Germinal center (tissue), 1 donor: ENCODE measurements at places on chromosomes 4 and X.
A peak's percentile ranks its signal among the peaks of the same experiment; 100 is the strongest.

- no peak for DNase-seq
These were observed 538.6 kb downstream of the ANKRD50 start for GRCh38 chr4:124173912-124174311.

DNA sequence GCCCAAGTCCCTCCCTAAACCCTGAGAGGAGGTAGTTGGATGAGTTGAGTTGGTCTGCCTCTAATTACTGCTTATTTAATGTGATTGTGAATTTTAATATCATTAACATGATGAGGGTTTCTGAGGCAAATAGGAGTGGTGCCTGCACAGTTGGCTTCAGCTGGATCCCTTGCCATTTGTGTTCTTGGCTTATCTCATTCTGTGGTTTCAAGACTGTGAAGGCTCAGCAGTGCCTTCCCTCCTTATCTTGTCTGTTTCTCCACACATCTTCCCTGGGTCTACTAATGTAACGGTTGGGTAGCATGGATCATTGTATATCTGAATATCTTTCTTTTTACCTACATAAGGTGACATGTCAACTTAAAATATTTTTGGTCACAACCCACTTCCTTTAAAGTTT is 1.6 kb upstream of the SLC10A4 start:
- no peak for DNase-seq

GRCh38 chr4:26337612-26338011 is 16.8 kb downstream of the RBPJ start:
- DNase-seq: no peak

- no peak for DNase-seq
These were observed 29.1 kb upstream of the DKK2 start for GRCh38 chr4:107065201-107065600.

GRCh38 chr4:53775381-53775780 is 184.1 kb upstream of the LNX1 start:
- DNase-seq: no peak

GRCh38 chrX:1853447-1853846 is 238.6 kb downstream of the ASMT start:
- no peak for DNase-seq

DNA sequence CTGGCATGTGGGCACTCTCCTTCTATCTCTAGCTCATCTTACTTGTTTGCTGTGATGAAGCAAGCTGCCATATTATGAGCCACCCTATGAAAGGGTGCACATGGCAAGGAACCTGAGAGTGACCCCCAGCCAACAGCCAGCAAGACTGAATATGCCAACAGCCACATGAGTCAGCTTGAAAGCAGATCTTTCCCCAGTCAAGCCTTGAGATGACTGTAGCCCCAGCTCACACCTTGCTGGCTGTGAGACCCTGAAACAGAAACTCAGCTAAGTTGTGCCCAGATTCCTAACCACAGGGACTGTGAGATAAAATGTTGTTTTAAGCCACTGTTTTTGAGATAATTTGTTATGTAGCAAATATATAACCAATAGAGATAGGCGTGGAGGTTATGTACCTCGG is 36.2 kb downstream of the KDM5C start:
- no peak for DNase-seq

- no peak for DNase-seq
These were observed 2017.6 kb upstream of the IGFBP7 start for GRCh38 chr4:59127743-59128142.

GRCh38 chr4:6776920-6777635 is 5.4 kb upstream of the KIAA0232 start:
- no peak for DNase-seq

DNA sequence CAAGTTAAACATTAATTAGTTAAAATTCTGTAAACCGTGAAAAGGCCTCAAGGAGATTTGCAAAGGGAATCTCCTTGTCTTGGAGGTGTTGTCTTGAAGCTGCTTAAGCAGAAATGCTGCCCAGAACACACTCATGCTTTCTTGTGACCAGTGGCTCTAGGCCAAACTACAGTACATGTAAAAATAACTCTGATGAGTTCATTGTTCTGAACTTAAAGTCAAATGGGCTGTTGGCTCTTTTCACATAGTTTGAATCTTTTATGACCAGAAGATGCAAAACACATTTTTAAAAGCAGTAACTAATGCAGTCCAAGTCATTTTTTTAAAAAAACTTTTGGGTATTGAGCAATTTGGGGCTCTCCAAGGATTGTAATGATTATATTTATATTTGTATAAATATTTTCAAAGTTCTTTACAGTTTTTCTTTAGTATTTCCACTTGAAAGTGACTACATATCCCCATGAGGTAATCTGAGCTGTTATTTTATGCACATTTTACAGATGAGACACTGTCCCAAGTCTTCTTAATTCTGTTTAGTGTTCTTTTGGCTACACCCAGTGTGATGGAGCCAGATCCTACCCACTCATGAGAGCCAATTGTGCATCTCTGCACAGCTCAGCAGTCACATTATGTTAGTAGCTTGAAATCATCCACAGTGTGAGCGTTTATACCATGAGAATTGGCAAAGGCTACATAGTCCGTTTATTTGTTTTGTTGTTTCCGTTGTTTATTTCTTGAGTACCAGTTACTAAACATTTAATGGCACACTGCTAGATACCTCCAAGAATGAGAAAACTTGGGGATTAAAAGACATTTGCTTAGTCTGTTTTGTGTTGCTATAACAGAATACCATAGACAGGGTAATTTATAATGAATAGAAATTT is 112.8 kb upstream of the ATXN3L start:
- DNase-seq: no peak

DNA sequence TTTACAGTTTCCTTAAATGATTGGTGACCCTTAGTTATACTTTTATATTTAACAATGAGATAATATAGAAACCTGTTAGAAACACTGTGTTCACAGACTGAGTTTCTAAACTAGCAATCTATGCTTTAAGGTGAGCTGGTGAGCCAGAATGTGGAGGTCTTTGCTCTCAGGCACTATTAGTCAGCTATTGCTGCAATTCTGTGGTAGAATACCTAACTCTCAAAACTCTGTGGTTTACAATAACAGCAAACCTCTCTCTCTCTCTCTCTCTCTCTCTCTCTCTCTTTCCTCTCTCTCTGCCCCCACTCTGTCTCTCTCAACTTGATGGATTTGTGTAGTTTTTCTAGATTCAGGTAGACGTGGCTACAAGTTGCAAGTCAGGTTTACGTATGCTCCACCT is 17.6 kb upstream of the LCORL start:
- DNase-seq: no peak

DNA sequence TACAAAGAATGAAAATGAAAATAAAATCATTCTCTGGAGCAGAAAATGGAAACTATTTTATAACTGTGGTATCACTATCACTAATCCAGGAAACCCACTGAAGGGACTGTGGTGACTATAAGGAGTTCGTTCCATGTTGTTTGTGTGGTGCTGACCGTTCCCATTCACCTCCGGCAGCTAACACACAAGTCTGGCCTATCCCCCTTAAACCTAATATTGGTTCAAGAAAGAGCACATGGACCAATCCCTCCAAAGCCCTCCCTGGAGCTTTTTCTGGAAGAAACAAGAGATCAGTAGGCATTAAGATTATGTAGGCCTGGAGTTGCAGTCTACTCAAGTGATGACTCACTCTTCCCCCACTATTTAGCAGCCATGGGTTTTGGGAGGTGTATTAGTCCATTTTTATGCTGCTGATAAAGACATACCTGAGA is 25.9 kb upstream of the FAM241A start:
- DNase-seq: peak; percentile 7

- no peak for DNase-seq
These were observed 14.7 kb upstream of the RBMXL3 start for GRCh38 chrX:115174548-115174947.

DNA sequence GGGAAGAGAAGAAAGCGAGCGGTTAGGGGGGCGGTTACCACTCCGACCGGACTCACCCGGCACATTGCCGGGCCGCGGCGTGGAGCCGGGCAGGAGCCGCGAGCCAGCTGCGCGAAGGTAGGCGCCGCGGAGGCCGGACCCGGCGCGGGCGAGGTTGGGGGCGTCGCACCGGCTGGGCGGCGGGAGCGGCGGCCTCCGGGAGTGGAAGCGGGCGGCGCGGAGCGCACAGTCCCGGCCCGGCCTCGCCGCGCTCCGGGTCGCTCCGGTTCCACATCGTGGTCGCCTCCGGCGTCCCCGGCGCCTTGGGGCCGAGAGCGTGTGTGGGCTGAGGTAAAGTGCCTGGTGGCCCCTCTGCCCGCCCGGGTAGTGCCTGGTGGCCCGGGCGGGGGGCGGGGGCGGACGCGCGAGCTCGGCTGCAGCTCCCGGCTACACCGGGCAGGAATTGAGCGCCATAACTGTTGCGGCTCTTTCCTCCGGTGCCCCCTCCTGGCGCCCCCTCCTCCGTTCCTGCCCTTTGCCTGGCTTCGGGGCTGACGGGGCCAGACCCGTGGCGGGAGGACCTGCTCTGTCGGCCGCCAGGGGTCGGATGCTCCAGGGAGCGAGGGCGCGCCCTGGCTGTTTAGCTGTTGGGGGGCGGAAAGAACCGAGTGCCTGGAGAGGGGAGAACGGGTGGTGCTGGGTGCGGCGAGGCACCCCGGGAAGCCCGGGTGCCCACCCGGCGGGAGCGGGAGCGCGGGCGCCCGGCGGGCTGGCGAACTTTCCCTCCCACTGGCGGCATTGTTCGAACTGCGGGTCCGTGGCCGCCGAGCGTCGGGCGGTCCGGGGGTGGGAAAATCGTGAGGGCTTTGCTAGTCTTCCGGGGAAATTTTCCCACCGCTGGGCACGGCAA is 626 bp downstream of the JADE3 start:
- DNase-seq: peak; percentile 58

DNA sequence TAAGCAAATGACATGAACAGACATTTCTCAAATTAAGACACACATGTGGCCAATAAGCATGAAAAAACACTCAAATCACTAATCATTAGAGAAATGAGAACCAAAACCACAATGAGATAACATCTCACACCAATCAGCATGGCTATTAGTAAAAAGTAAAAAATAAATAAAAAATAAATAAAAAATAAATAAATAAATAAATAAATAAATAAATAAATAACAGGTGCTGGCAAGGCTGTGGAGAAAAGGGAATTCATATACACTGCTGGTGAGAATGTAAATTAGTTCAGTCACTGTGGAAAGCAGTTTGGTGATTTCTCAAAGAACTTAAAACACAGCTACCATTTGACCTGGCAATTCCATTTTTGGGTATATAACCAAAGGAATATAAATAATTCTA is 167.1 kb upstream of the CNKSR2 start:
- no peak for DNase-seq

DNA sequence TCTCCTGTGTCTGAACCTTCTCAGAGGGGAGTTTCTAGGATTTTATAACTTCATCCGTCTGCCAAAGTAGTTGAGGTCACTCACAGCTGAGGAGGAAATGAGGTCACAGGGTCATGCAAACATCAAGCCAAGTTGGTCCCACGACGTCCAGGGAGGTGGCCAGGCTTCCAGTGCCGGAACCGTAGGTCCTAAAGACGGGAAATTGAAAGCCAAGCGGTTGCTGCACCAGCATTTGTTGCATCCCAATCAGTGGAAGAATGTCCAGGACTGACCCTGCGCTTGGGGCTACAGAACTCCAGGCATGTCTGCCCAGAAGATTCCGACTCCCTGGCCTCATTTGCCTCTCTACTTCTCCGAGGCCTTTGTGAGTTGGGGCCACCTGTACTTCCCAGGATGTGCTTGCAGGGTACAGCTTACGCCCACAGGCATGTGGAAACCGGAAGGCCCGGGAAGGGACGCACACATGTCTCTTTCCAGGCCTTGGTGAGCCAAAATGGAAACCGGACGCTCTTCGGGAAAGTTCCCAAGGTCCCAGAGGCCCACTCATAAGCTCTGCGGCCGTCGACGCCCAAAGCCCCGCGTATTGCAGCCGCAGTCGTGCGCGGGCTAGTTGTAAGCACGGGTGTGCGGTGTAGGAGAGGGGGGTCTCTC is 9.3 kb downstream of the PRDM8 start:
- no peak for DNase-seq

GRCh38 chr4:161992317-161992716 is 171.5 kb downstream of the FSTL5 start:
- DNase-seq: no peak

DNA sequence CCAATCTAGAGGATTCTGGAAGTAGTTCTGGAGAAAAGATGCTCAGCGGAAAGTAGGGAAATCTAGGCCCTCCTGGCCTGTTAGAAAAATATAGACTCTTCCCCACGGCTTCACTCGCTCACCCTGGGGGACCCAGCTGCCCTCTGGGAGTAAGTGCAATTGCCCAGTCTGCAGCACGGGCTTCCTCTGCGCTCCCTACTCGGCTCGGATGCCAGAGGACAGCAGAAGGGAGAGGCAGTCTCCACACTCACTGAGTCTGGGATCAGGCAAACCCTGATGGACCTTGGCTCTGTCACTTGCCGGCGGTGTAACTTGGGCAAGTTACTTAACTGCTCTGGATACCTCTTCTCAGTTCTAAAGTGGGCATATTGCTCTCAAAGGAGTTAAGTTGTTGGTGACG is 2.1 kb downstream of the SHISA3 start:
- no peak for DNase-seq

DNA sequence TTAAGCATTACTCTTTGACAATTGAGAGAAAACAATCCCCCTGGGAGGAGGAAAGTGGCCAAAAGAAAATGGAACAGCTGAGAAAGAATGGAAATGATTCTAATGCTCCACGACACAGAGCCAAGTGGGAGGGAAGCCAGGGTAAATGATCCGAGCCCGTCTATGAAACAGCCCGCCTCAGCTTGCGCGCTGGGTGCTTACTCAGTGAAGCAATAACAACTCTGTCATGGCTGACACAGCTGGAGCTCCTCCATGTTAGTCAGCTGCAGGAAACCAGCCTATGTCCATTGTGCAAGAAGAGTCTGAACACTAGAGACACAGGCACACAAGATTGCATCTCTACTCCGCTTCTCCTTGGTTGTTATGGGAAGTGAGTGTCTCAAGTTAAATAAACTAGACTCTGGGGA is 19.3 kb downstream of the NOA1 start:
- DNase-seq: no peak

GRCh38 chrX:2145692-2146367 is 354.9 kb downstream of the DHRSX start:
- DNase-seq: no peak

DNA sequence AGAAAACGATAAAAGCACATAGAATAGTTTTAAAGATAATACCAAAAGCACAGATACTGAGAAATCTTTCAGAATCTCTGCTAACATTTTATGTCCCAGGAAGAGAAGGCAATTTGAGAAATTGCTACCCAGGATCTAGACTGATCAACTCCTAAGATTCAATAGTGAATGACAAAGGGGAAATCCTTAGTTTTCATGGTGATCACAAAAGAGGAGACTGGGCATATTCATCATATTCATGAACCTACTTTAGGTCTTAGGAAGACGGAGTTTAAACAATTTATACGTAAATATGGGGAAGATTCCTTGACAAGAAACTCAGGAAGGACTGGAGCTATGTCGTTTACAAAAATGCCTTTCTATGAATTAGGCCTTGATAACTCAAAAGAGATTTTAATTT is 87.3 kb downstream of the SHISA3 start:
- no peak for DNase-seq

DNA sequence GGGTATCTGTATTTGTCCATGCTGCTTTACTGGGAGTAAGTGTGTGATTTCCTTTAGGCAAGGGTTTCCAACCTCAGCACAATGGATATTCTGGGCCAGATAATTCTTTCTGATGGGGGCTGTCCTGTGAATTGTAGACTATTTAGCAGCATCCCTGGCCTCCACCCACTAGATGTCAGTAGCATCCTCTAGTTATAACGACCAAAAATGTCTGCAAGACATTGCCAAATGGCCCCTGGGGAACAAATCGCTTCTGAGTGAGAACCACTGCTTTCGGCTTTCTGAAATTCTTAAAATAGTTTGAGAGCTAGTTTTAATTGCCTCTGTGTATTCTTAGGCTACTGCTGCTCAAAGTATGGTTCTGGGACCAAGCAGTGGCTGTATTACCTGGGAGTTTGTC is 81.2 kb upstream of the GPM6B start:
- peak; percentile 1 for DNase-seq

- DNase-seq: no peak
These were observed 36.3 kb upstream of the PDGFRA start for GRCh38 chr4:54192811-54193210.
